ENCODE measurements at places on chromosomes 5 and 9. TPM values are rescaled to one million over a fixed set of nuclear protein-coding genes. Genes with fewer than 3 reads are reported as not detected.
A peak's percentile ranks its signal among the peaks of the same experiment; 100 is the strongest.

GFRA3 gene
- total RNA-seq: not detected

DNA sequence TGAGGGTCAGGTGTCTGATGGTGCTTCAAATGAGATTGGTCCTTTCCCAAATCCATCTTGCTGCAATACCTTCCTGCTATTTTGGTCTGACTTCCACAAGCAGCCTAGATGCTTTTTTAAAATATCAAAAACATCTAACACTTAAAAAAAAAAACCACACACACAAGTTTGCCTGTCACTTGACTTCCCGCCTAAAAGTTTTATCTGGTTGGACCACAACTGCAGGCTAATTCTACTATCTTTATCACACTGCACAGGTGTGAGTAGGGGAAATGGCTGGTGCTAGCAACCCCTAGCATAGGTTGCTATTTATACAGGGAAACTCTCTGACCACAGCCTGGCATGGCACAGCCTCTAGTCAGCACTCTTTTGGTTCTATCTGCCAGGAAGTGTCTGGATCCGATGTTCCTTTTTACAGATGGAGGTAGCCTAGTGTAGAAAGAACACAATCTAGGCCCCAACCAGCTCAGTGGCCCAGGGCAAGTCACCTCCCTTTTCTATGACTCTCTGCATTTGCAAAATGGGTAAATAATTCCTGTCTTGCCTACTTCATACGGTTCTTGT lies at the start of gene HEMGN:
HEMGN (minus strand) TSS at position 92 of the 564 bp plus-strand sequence; CDS start at position 56, 36 bp downstream.
- DNase-seq: no peak
- no peaks in the 10 kb centered on the region for H3K4me1 ChIP-seq
- H3K4me3 ChIP-seq: no peak within 1 kb of the TSS
- no peak within 1 kb of the TSS for H3K27ac ChIP-seq

DNA sequence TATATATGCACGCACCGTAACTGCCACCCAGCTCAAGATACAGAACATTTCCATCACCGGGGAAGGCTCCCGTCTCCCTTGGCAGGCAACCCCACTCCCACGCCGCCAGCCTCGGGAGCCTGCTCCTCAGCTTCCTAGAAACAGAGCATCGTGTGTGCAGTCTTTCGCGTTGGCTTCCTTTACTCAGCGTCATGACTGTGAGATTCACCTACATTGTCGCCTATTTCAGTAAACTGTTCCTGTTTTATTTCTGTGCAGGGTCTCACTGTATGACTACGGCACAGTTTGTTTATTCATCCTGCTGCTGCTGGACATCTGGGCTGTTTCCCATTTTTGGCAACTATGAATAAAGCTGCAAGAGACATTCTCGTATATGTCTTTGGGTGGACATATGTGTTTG lies 90.7 kb downstream of the STK10 start:
- H3K4me3 ChIP-seq: no peak overlapping the region
- no peak overlapping the region for H3K27ac ChIP-seq
- H3K27me3 ChIP-seq: no peaks in the 10 kb centered on the region
- H3K36me3 ChIP-seq: no peaks in the 10 kb centered on the region
- H3K4me1 ChIP-seq: no peaks in the 10 kb centered on the region

GRCh38 chr5:139650031-139650688 lies 2.0 kb downstream of the CXXC5 start:
- H3K36me3 ChIP-seq: no peaks in the 10 kb centered on the region
- peak overlapping the region; percentile 80 for H3K4me3 ChIP-seq

DNA sequence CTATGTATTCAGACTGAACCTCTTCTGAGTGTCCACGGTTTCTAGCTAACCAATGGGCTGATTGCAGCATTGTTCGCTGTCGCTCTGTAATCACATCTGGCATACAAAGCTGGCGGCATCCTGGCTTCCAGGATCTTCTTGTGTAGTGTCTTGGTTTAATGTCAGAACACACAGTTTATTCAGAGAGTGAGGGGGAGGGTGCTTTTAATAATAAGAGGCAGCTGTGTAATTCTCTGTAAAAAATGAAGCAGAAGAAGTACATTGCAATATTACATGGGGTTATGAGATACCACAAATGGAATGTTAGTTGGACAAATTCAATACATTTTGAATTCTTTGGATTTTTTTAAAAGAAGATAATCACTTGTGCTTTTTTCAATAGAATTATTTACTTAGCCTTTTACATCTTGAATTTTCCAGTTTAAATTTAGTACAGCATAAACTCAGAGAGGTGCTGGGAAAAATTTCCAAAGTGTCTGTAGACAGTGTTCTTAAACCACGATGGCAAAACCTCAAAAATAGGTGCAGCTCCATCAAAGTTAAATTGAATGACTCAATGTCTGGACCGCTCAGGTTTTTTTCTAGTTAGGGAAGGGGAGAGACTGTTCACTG lies 206.0 kb downstream of the PCSK1 start:
- no peak overlapping the region for H3K27ac ChIP-seq
- H3K4me1 ChIP-seq: no peaks in the 10 kb centered on the region
- H3K27me3 ChIP-seq: no peaks in the 10 kb centered on the region
- no peak for DNase-seq
- no peaks in the 10 kb centered on the region for H3K36me3 ChIP-seq
- H3K4me3 ChIP-seq: no peak overlapping the region

DNA sequence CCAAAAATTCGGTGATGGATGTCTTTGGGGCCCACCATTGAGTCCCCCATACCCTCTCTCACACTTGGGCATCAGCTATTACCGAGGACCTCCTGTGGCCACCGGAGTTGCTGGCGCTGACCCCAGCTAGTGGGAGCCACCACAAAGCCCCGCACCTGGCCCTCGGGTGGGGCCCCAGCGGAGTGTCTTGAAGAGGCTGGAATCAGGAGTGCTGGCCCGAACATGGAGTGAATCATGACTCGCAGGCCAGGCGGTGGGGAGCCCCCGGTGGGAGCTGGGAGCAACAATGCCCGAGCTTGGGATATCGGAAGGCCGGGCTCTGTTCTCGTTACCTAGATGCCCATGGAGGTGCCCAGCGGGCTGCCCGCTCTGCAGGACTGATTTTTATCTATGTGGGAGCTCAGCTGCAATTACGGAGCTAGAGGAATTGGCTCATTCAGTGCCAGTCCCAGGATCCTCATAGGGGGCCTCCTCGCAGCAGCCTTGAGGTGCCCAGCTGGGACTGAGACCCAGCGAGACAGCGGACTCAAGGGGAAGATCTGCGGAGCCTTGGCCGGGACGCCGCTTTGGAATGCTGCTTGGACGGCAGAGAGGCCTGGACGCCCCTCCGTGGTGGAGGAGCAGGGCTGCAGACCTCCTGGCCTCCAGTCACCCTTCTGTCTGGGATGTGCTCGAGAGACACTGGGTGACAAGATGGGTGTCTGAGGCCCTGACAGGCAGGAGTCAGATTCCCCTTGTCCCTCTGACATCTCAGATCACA lies 70.8 kb downstream of the PSMB7 start:
- peaks cover 17% of the 10 kb centered on the region for H3K36me3 ChIP-seq
- no peak overlapping the region for H3K4me3 ChIP-seq
- H3K27me3 ChIP-seq: no peaks in the 10 kb centered on the region

DNA sequence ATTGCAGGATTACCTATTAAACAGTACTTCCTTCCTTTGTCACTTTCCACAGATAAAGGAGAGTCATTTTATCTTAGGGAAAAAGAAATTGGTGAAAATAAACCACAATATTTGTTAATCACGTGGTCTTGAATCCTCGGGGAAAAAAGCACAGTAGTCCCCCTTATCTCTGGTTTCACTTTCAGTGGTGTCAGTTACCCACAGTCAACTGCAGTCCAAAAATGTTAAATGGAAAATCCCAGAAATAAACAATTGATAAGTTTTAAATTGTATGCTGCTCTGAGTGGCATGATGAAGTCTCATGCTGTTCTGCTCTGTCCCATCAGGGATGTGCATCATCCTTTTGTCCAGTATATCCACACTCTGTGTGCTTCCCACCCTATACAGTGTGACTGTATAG lies 405.2 kb upstream of the MPDZ start:
- DNase-seq: no peak
- no peak overlapping the region for H3K27ac ChIP-seq
- no peaks in the 10 kb centered on the region for H3K4me1 ChIP-seq
- no peaks in the 10 kb centered on the region for H3K36me3 ChIP-seq
- H3K27me3 ChIP-seq: no peaks in the 10 kb centered on the region

ADGRD2 gene
- total RNA-seq: not detected

DNA sequence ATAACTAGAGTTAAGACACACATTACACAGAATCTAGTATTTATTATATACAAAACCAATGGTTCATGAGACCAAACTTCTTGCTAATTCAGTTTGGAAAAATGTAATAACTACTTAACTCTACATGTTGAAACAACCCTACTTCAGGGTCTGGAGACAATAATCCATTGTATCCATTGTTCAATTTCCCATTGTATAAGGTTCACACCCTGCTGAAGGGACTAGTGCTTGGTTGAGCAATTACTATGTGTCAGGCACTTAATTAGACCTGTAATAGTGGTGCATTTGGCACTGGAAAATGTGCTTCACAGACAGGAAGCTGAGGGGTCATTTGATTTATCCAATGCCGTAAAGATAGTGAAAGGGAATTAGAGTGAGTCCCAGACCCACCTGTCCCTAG lies 114.3 kb upstream of the PAPPA start:
- H3K4me1 ChIP-seq: no peaks in the 10 kb centered on the region
- H3K4me3 ChIP-seq: no peak overlapping the region
- H3K27me3 ChIP-seq: no peaks in the 10 kb centered on the region

FBXL7 gene
- 0.05 TPM for total RNA-seq

GRCh38 chr9:38025166-38025565 lies 43.9 kb downstream of the SHB start:
- no peaks in the 10 kb centered on the region for H3K27me3 ChIP-seq
- peak overlapping the region; percentile 67 for H3K27ac ChIP-seq
- no peak for DNase-seq
- H3K36me3 ChIP-seq: no peaks in the 10 kb centered on the region
- no peak overlapping the region for H3K4me3 ChIP-seq

- H3K27me3 ChIP-seq: no peaks in the 10 kb centered on the region
- no peak overlapping the region for H3K4me3 ChIP-seq
- H3K27ac ChIP-seq: no peak overlapping the region
- peaks cover under 1% of the 10 kb centered on the region for H3K4me1 ChIP-seq
- DNase-seq: no peak
- no peaks in the 10 kb centered on the region for H3K36me3 ChIP-seq
Observed at GRCh38 chr5:131996210-131997025, 15.0 kb downstream of the ACSL6 start.
